Testis (tissue), 5 donors: ENCODE measurements at places on chromosomes 4 and X.

DNA sequence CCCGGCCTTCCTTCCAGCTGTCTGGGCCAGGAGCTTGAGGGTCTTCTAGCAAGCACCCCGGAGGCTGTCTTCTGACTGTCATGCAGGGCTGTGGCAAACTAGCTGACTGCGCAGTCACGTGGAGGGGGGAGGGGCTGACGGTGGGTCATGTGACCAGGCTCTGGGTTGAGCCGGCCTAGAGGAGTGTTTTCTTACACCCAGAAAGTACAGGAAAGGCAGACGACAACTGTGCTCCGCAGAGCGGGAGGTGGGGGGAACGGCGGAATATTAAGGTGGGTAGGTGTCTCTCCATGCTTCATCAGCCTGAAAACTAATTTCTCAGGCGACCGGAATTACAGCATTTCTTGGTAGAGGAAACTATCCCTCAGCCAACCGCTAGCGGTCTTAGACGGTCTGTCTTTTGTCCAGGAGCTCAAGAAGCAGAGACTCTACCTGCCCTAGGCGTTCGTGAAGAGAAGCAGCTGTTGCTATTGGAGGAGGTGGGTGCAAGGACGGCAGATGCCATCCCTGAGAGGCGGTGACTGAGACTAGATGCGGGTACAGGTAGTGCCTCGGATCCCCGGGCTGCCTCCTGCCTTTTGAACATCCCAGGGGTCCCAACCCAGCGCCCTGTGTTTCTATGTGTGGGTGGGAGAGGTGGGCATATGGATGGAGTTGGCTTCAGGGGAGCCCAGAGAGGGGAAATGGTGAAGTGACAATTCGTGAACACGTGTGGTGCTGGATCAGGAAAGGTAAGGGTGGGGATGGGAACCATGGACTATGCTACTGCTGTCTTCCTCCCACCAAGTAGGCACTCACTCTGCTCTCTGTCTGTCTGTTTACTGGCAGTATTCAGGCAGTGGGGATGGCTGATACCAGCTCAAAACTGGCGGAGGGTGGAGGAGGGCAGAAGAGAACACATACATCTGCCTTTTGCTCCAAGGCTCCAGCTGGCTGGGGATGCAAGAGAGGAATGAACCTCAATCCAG is 8.8 kb downstream of the GPRASP1 start:
- DNase-seq, result peak; percentile 92

DNA sequence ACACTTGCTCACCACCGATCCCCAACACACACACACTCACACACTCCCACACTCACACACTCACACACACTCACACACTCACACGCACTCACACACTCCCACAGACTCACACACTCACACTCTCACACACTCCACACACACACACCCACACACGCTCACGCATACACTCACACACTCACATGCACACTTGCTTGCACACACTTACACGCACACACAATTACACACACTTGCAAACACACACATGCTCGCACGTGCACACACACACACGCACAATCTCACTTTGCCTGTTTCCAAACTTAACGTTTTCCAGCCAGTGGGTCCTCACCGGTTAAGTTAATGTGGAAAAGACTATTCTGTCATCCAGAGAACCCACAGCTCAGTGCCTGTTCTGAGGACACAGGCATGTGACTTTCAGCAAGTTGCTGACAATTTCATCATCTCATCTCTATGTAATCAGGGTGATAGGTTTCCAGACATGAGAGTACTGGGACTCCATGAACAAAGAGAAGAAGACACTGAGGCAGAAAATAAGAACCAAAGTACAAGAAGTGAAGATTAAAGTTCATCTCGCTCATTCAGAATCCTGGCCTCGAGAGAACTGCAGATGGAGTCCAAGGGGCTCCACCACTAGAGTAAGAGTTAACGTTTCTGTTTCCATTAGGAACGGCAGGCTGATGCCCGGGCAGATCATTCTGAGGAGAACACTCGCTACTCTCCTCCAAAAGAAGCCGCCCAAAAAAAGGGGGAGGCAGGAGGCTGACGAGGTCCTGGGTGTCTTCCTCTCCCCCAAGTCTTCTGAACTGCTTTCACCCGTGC is 153.2 kb upstream of the FRG1 start:
- DNase-seq, result no peak

DNA sequence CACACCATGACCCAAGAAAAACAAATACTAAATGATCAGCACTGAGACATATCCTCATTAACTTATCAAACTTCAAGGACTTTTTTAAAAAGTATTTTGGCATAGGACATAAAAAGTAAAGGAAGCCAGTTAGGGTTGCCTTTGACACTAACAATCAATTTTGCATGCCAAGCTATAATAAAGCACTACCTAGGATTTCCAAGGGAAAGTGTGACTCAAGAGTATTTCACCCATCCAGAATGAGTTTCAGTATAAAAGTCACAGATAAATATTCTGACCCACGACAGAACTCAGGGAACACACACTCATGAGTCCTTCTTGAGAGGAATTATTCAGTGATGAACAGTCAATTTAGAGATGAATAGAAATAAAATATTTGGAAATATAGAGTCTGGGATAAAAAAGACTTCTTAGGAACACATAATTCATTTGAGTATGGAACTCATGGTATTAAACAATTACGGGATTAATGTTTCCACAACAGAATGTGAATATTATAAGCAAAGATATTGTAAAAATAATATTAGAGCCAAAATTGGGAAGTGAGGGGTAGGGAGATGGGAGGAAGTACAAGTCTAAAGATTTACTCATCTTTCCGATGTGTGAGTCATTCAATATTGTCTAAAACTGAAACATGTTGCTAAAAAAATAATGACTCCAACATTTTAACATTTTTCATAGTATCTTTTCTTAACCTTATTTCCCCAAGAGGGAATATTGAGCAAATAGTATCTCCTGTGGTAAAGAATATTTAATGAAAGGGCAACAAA is 143.5 kb upstream of the LNX1 start:
- no peak for DNase-seq

GRCh38 chrX:3415011-3415410 is 68.6 kb upstream of the MXRA5 start:
- no peak for DNase-seq

- DNase-seq, result no peak
Measured at GRCh38 chr4:184885602-184886001, 59.8 kb upstream of the ACSL1 start.

DNA sequence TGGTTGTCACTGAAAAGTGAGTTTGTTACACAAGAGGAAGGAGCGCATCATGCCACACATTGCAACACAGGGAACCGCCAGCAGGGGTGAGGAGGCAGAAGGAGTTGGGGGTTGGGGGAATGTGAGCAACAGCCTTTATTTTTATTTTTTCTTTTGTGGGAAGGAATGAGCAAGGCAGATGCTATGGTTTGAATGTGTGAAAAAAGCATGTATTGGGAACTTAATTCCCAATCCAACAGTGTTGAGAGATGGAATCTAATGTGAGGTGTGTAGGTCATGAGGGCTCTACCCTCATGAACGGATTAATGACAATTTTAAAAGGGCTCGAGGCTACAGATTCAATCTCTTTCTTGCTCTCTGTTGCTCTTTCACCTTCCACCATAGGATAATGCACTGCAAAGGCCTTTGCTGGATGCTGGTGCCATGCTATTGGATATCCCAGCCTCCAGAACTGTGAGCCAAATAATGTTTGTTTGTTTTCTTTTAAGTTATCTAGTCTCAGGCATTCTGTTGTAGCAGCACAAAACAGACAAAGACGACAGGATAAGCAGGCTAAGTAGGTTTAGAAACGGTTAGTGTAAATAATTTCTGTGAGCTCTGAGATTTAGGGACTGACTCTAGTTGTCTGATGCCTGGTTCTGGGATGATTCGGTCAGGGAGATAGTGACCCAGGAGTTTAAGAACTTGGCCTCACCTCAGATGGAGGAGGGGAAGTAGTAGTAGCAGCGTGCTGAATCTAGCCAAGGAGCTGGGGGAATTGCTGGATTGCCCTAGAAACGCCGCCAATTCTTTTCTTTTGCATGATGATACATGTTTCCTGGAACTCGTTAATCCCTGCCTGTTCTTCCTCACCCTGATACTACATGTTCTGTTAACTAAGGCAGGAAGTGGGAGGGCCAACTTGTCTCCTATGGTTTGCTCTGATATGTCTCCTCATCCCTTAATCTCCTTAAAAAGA is 156.6 kb upstream of the CTSO start:
- no peak for DNase-seq

DNA sequence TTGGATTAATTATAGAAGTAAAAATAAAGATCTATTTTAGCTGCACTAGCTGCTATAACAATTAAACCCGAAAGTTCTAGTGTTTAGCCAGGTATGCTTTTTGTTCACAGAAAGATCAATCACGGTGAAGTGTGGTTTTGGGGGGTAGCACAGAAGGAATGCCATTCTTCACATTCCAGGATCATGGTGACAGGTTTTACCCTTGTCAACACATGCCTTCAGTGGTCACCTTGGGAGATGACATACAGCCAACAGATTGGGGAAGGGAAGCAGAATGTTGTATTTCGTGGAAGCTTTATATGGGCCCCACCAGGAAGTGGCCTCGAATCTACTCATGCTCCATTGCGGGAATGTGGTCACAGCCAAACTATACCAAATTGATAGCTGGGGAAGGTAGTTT is 753.6 kb downstream of the RAPGEF2 start:
- DNase-seq, result no peak

DNA sequence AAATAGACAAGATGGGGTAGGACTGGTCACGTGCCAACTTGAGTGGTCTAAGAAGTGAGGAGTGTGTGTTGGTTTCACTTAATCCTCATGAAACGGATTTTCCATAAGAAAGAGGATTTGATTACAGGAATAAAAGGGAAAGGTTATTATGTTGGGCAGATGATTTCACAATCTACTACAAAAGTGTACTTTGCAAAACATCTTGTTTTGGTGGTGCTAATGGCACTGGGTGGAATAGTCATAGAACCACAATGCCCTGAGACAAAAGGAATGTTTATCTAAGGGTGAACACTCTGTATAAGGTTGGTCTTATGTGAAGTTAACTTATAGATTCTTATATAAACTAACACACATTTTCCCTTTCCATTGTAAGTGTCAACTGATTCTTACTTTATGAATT is 45.6 kb downstream of the GLUD2 start:
- DNase-seq, result no peak

GRCh38 chrX:122565952-122566351 is 618.1 kb upstream of the GRIA3 start:
- no peak for DNase-seq

DNA sequence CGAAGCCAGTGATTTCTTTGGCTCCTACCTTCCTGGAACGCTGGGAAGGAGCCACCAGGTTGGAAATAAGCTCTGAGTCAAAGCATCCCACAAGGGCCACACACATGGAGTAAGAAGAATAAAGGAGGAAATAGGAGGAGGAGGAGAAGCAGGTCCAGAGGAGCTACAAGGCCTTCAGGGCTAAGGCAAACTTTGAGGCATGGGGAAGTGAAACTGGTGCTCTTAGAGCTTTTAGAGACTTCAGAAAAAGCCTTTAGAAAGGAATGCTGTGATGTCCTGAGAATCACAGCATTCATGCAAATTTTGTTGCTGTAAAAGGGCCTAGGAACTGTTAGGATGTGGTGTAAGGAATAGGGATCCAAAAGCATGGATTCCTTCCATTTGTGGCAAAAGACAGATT is 135.9 kb upstream of the ARHGEF9 start:
- DNase-seq, result no peak

DNA sequence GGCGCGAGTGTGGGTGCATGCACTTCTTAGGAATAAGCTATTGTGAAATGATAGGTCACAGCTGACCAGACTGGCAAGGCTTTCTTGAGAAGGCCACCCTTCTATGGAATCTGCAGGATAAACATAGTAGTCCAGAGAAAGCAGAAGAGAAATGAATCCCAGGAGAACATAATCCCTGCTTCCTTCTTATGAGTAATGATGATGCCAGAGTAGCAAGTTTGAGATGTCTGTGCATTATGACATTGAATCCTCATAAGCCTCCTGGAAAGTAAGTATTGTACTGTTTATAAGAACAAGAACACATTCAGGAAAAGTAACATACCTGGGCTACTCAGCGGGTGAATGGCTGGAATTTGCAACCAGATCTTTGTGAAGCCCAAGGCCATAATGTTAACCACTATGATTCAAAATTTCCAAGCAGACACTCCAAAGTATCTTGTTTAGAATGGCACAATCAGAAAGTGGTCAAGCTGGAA is 272.1 kb upstream of the HS3ST1 start:
- no peak for DNase-seq

GRCh38 chrX:8424912-8425311 is 39.7 kb upstream of the VCX3B start:
- no peak for DNase-seq

- DNase-seq, result no peak
Measured at GRCh38 chr4:41844327-41844726, 90.9 kb upstream of the TMEM33 start.

- DNase-seq, result no peak
Measured at GRCh38 chr4:61553557-61554125, 353.5 kb downstream of the ADGRL3 start.

DNA sequence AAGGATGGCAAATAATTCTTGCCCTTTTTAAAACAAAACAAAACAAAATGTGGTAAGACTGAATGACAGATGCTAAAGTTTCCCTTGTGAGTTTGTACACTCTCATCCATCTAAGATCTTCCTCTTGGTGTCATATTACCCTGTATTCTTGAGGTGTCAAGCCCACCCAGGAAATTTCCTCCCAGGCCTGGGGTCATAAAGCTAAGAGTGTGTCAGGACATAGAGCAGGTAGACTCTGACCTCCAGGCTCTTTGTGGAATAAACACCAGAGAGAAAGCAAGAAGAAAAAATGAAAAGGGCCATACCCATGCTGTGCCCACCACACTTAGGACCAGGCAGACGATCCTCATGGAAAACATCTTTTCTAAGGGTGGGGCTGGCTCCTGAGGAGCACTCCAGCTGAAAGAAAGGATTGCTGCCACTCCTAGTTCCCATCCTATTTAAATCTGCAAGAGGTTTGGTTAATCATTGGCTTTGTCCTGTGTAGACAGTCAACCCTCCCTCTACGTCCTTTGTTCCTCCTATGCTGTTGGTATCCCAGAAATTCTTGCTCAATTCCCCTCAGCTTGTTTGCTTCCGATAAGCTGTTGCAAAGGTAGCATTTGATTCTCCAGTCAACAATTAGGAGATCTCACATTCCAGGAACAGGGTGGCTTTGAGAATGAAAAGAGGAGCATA is at the start of gene FGA:
FGA (minus strand) TSS at position 414 of the 678 bp plus-strand sequence; CDS start at position 359, 55 bp downstream.
- DNase-seq, result no peak

GRCh38 chr4:70000711-70001110 is 4.9 kb downstream of the STATH start:
- no peak for DNase-seq

DNA sequence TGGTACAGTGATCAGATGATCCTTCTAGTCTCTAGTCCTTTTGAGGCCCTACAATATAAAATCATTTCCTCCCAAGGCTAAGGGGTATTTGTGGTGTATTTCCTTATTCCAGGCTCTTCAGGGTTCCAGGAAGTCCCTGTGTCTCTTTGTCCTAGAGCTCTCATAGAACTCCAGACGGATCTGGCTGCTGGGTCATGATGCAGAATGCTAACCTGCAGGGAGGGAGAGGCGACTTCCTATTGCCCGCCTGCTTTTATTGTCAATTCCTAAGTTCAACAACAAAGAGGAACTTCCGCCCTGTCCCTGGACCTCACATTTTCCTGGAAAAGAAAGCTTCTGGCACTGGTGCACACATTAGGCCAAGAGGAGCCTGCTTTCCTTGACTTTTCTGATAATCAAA is 45.9 kb upstream of the ZNF827 start:
- no peak for DNase-seq

GRCh38 chr4:30867427-30867826 is 147.3 kb downstream of the PCDH7 start:
- no peak for DNase-seq

GRCh38 chrX:149522916-149523315 is 17.8 kb upstream of the IDS start:
- no peak for DNase-seq
